COR-L47 (cell line): ENCODE measurements at places on chromosomes 5 and 9.
A peak's percentile ranks its signal among the peaks of the same experiment; 100 is the strongest.

- no peak for DNase-seq
These were observed 123.8 kb upstream of the PHYKPL start for GRCh38 chr5:178356431-178356872.

DNA sequence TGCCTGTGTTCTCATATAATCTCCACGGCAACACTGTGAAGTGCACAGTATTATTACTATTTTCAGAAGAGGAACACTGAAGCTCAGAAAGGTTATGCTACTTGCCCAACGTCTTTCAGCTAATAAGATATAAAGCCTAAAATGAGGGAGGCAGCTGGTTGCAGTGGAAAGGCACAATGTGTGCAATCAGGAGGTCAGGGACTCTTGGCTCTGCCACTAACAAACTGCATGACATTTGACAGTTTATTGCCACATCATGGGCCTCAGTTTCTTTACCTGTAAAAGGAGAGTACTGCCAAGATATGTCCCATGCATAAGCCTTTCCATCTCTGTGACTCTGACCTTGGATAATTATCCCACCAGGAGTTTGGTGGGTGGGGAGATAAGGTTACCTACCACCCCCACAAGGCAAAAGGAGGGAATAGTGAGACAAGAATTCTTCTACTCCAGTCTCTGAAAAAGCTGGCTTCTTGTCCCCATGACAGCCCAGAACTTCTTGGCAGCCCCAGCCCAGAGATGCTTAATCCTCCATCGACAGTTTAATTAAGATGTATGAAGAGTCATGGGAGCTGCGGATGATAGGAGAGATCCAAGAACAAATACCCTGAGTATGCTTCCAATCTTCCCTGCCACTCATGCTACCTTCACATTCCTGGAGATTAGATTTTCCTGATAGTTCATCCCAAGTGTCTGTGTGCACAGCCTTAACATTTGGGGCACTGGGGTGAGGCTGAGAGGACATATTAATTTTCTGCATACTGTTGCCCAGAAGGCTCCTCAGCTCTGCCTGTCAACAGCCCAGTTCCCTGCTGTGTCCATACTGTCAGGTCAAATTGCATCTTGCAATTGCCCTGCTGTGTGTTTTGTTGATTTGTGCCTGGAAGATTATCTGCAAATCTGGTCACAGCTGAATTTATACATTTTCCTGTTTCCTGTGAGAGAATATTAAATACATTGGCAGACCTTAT lies 271.2 kb downstream of the FAM114A2 start:
- no peak for DNase-seq

GRCh38 chr5:178314961-178315820 lies 82.6 kb upstream of the PHYKPL start:
- DNase-seq: no peak

- peak; percentile 21 for DNase-seq
These were observed 54.9 kb downstream of the NDST1 start for GRCh38 chr5:150562832-150563231.

DNA sequence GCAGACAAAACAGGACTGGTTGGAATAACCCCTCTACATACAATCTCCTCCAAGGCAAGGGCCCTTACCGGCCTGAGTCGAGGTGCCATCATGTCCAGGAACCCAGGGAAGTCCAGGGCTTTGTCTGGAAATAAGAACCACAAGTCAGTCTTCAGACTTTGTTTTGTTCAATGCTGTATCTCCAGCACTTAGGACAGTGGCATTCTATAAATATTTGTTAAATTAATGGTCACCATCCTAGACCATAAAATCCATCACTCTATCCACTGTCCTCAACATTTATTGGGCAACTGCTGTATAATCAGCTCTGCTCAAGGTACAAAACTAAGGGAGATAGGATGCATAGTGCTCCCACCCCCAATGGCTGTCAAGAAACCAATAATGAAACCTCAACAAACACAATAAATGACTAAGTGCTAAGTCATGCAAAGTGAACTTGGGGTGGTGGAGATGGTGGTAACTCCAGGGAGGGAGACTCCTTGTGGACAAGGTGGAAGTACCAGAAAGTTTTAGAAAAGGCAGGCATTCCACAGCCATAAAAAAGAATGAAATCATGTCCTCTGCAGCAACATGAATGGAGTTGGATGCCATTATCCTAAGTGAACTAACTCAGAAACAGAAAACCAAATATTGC lies 5.0 kb downstream of the RELL2 start:
- no peak for DNase-seq

- DNase-seq: peak; percentile 0
These were observed 497 bp downstream of the NSA2 start for GRCh38 chr5:74767579-74767913.

- DNase-seq: peak; percentile 32
These were observed 810 bp downstream of the VPS13A start for GRCh38 chr9:77177894-77178794.

DNA sequence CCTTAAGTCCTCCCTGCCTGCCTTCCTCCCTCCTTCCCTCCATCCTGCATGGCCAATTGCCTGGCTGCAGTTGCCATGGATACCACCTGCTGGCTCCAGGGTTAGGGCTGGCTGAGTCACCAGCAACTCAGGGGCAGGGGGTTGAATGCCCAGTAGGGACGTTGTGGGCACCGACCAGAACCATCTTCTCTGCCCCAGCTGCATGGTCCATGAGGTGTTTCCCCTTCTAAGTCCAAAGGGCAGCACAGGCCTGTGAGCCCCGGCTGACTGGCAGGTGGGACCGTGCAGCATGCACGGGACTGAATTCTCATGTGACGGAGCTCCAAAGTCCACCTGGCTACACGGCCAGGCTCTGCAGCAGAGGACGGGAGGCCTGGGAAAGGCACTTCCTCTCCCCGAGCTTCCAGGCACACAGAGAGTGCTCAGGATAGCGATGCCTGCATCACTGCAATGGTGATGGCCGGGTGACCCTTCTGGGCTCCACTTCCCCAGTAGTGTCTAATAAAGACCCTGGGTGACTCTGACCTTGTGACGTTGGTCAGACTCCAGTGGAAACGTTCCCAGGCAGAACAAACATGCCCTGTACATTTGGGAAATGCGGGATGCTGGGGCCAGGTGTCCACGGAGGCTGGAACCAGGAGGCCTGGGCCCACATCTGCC lies 5.7 kb downstream of the ASS1 start:
- DNase-seq: no peak

- no peak for DNase-seq
These were observed 540.2 kb upstream of the TRPC7 start for GRCh38 chr5:136905571-136905970.

- DNase-seq: no peak
These were observed 3.8 kb downstream of the RFX3 start for GRCh38 chr9:3521966-3522365.

DNA sequence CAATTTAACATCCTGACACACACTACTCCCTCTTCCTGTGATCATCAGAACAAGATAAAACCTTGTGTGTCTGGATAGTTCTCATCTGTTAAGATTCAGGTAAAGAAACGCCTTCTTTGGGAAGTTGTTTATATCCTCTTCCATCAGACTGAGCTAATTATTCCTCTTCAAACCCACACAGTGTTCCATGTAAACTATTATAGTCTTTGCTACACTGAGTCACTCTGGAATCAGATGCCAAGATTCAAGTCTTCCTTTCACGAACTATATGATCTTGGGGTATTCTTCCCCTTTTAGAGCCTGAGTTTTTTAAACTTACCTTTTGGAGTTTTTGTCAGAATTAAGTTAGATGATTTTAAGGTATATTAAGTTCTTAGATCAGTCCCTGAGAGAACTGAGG lies 2.0 kb downstream of the OR1J1 start:
- DNase-seq: no peak

GRCh38 chr5:163309914-163310313 lies 127.5 kb upstream of the CCNG1 start:
- no peak for DNase-seq

DNA sequence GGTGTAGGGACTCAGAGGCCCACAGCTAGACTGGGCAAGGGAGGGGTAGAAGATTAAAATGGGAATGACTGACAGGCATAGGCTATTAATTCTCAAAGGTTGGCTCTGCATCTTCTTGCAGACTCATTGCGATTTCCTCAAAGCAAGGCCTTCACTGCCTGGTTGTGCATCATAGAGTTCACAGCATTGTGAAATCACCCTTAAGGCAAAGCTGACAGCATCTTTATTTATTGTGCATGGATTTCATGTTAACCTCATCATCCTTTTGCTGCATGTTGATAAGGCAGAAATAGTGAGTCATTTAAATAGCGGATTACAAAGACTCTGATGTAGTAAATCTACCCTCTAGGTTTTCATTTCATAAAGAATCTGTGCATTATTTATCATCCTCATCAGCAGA lies 13.6 kb upstream of the PALM2AKAP2 start:
- no peak for DNase-seq

- DNase-seq: no peak
These were observed 61.0 kb downstream of the PRDM6 start for GRCh38 chr5:123150089-123150488.

GRCh38 chr9:84379740-84380139 lies 39.2 kb upstream of the SLC28A3 start:
- DNase-seq: no peak

DNA sequence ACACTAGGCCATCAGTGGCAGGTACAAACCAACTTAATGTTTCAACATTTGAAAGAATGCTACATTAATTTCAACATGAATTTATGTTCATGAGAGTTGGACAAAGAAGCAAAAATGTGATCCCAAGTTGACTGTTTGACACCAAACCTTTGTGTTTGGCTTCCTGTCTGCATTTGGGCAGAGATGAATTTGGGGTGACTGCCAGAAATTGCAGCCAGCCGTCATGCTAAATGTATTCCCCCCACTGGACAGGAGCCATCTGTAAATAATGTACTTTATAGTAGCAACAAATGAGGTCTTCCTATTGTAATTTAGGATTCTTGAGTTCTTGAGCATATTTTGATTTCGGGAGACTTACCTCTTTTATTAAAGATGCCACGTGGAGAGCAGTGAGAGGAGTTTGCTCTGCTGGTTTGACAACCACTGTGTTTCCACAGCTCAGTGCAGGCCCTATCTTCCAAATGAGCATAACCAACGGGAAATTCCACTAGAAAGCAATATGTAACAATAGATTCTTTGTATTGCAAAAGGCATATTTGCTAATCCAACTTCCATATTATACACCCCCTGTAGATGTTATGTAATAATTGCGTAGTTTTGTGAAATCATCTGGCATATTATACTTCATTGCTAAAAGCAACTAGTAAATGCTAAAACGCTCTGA lies 27.6 kb downstream of the ALDH1A1 start:
- DNase-seq: no peak

DNA sequence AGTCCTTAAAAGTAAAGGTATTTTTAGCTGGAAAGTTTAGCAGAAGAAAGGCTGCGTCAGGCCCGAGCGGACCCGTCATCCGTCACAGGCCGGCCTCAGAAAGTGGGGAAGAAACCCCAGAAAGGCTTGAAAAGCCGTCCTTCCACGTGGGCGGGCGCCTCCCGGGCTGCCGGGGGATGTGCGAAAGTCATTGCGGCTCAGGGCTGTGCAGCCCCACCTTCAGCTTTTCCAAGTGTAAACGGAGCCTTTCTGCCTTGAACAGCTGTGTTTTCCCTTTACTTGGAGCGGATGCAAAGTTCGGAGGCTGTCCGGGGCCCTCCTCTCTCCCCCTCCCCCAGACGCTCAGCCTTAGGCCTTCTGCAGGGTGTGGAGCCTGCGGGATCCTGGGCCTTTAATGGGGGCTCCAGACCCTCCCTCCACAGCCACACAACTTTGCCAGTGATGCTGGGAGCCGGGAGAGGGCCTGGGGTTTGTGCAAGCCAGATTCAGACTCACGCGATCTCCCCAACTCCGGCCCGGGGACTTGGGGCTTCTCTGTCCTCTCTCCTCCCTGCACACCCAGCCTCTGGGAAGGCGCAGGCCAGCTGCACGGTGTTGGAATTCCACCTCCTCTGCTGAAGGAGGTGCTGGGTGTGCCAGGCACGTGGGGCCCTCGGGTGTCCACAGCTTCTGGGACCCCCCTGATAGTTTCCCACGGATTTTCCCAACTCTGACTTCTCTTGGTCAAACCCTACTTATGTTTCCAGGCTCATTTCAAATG lies 95.5 kb upstream of the RAPGEF1 start:
- DNase-seq: no peak

- DNase-seq: no peak
These were observed 28.1 kb downstream of the PDE6A start for GRCh38 chr5:149916334-149917072.

- DNase-seq: no peak
These were observed 50.1 kb downstream of the PPARGC1B start for GRCh38 chr5:149780043-149780737.

GRCh38 chr9:13651969-13652663 lies 372.6 kb upstream of the MPDZ start:
- DNase-seq: no peak

DNA sequence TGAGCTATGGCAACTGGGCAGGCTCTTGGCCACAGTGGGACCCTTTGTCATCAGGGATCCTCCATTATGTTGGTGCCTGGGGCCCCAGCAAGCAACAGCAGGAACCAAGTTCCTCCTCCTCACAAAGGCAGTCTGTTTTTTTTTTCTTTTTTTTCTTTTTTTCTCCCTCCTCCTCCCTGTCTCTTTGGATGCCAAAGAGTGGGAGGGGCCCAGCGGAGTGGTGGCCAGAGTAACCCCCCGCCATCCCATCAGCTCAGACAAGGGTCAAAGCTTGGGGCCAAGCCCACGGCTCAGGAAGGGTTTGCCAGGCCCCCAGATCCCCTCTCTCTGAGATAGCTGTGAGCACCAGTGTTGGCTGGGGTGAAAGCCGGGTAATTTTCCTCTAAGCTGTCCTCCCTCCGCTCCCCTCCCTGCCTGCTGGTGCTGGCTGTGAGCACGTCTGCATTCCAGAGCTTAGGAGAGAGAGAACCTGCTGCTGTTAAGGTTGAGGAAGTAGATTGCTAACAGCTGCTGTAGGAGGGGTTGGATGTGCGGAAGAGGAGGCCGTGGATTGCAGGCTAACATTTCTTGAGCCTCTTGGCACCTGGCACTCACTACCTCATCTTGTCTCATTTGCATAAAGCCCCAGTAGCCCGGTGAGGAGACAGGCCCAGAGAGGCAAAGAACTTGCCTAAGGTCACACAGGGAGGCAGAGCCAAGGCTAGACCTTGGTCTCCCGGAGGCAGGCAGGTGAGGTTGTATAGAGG lies 21.2 kb downstream of the GSN start:
- no peak for DNase-seq

GRCh38 chr5:152622628-152623027 lies 217.5 kb upstream of the NMUR2 start:
- DNase-seq: peak; percentile 6

DNA sequence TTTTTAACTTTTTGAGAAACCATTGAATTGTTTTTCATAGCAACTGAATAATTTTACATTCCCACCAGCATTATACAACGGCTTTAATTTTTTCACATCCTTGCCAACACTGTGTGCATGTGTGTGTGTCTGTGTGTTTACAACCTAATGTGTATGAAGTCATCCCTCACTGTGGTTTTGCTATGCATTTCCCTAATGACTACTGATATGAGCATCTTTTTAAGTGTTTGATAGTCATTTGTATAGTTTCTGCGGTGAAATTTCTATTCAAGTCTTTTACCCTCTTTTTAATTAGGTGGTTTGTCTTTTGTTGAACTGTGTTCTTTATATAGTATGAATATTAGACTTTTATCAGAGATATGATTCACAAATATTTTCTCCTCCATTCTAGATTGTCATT lies 263.1 kb upstream of the COX7C start:
- DNase-seq: no peak

- no peak for DNase-seq
These were observed 35.3 kb downstream of the ERBIN start for GRCh38 chr5:65961633-65962032.
